Foreskin keratinocyte (primary cell): ENCODE measurements at places on chromosomes 6 and 20.

GRCh38 chr6:112203577-112204349 lies 50.6 kb downstream of the LAMA4 start:
- DNase-seq: peak; percentile 95

- DNase-seq: no peak
Measured at GRCh38 chr6:54990001-54990400, 143.4 kb downstream of the FAM83B start.

GRCh38 chr6:131683479-131683878 lies 17.7 kb downstream of the OR2A4 start:
- DNase-seq: no peak

GRCh38 chr6:87671555-87672029 lies 30.4 kb downstream of the AKIRIN2 start:
- DNase-seq: no peak

DNA sequence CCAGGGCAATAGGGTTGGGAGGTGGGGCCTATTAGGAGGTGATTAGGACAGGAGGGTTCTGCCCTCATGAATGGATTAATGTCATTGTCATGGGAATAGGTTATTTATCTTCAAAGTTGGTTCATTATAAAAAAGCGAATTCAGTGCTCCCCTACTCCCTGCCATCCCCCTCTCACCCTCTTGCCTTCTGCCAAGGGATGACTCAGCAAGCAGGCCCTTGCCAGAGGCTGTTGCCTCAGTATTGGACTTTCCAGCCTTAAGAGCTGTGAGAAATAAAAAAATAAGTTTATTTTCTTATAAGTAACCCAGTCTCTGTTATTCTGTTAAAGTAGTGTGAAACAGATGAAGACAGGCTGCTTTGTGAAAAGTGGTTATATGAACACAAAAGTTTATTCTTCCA lies 381.1 kb upstream of the ZFP64 start:
- DNase-seq: no peak

DNA sequence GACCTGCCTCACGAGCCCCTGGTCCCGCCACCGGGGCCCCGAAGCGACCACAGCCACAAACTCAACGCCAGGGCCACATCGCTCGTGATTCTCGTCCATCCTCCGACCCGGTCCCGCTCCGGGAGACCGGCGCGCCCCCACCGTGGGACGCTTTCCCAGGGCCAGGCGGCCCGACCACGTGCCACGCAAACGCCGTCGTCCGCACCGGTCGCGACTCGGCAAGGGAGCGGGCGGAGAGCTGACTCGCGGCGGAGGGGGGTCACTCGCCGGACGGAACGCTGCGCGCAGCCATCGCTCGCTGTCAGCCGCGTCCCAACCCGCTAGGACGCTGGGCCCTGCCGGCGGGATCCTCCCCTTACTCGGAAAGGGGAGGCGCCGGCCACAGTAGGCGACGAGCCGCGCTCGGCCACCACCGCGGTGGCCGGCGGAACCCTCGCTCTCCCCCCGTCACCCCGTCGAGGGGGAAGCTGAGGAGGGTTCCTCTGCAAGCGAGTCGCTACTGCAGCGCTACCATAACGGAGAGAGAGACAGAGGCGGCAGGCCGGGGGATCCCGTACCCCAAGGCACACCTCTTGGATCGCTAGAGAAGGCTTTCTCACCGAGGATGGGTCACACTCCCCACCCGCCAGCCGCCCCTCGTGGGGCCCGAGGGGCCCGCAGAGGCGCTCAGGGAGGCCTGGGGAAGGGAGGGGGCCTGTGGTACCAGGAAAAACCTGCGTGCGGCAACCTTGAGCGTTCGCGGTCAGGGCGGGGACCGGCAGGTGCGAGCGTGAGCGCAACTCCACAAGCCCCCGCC lies 511.8 kb upstream of the ZNF337 start:
- peak; percentile 2 for DNase-seq
